Posterior vena cava (tissue), 2 donors: ENCODE measurements at places on chromosomes 5 and 9. TPM values are rescaled to one million over a fixed set of nuclear protein-coding genes. Genes with fewer than 3 reads are reported as not detected.
A peak's percentile ranks its signal among the peaks of the same experiment; 100 is the strongest.

DNA sequence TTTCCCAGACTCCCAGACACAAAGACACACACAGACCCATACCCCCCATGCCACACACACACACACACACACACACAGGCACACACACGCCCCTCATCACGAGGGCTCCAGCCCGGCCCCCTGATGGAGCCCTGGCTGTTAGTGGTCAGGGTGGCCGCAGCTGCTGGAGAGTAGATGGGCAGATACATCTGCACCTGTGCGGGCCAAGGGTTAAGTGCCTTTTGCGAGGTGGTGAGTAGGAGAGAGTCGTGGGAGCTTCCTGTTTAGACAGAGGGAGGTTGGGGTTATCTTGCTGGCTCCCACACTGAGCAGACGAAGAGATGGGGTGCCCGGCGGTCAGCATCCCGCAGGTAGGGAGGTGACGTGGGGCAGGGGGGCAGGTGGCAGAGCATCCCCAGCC, 8.2 kb downstream of the PRRX2 start:
- no peak for DNase-seq

C9 gene
- 0.19 TPM for total RNA-seq

KIF4B gene
- total RNA-seq: 0.14 TPM

GRCh38 chr5:156359476-156359875, 32.5 kb downstream of the SGCD start:
- DNase-seq: no peak

DNA sequence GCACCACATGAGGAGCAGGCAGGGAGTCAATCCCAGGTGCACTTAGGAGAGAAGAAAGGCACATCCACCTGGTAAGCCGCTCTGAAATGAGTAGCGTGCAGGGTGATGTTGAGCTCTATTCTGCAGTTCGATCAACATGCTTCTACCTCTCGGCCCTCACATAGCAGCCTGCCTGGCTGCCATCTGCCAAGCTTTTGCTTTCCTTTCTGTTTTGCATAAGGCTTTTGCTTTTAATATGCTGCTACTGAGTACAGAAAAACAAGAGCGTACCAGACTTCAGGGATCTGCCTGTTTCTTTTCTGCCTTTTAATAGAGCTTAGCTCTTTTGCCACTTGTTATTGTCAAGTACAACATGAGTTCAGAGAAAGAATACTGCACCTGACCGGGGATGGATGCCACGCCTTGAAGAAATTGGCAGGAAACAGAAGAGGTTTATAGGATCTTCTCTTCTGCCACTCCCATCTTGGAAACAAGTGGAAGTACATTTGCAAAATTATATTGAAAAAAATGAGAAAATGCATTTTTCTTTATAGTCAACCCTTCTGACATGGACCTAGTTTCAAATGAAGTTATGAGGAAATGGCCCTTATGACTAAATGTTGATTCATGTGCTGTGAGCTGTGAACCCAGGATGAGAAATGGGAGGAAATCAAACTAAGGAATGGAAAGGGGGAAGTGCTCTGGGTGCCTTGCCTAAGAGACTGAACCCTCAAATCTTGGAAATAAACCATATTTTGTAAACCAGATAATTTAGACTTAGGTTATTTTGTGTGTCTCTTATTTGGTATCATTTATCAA, 4.0 kb upstream of the FCHO2 start:
- peak; percentile 26 for DNase-seq

DNA sequence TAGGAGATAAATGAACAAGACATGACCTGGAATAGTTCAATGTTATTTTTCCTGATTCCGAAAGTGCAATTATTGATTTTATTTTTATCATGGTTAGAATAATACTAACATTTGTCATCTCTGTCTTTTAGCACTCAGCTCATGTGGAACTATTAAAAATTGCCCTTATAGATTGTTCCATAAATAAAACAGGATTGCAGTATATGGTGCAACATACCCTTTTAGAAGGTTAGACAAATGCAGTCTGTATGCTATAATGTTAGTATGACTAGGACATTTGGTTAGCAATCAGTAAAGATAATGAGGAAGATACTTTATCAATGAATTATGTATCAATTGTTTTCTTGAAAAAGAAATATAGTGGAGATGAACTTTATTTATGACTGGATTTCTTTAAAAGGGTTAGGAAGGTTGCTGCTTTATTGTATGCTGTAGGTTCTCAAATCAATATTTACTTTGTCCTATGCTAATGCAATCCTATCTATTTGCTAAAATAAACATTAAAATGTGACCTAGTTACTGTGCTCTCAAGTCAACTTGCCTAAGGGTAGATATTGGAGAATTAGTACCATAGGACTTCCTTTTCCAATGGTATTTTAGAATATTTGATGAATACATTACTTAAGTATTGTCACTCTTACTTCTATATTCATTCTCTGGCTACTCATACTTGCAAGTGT, 348.9 kb upstream of the ISL1 start:
- DNase-seq: no peak

IFNA21 gene
- not detected for total RNA-seq

IQGAP2 gene
- 15.0 TPM for total RNA-seq

CDKN2A gene
- 0.81 TPM for total RNA-seq

GRCh38 chr9:128169925-128170324, 9.9 kb downstream of the BBLN start:
- no peak for DNase-seq
